T1000 (cell line): ENCODE measurements at places on chromosomes 5 and 9.

- DNase-seq = no peak
Measured at GRCh38 chr5:96721351-96721977, 59.3 kb downstream of the CAST start.

DNA sequence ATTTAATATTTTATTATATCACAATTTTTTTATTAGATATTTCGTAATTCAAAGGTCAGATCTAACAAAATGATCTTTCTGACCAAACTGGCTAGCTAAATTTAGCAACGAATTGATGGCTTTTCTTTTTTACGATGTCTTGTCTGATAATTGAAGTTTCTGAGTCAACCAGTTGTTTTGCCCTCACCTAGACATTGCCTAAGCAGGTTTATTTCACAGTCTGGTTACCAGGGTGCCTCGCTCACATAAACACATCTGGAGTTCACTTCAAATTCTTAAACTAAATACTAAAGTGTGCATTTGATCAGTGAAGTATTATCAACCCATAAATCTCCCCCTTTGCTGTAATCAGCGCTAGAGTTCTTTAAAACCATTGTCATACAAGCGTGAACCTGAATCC lies 448.3 kb downstream of the TLE4 start:
- DNase-seq = no peak

DNA sequence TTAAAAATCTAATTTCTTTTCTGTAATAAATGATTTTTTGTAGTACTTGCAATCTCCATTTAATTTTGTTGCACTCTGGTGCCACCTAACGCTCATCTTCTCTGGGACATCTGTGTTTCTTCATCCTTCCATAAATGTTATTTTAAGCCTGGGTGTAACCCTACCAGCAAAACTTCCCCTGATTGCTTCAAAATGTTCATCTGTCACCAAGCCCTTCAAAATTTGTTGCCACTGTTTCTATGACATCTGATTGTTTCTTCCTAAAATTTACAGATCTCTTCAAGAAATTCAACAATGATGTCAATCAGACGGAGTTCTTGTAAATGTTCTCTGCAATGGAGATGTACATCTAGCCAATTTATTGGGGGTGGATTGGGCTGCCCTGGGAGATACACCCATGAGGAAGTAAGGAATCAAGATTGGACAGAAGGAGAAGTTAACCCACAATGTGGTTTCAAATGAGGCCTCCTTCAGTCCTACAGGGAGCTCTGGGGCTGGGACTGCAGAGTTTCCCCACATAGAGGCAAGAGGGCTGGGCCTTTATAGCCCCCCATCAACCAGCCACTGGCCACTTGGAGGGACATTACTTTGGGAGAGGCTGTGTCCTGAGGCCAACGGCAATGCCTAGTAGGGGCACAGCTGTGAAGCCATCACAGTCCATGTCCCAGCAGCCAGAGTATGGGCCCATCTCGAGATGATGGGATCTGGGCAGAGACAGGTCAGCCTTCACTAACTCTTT lies 23.3 kb downstream of the MCTP1 start:
- DNase-seq = peak; percentile 3

- no peak for DNase-seq
Measured at GRCh38 chr9:69861011-69861410, 40.4 kb downstream of the CFAP95 start.

DNA sequence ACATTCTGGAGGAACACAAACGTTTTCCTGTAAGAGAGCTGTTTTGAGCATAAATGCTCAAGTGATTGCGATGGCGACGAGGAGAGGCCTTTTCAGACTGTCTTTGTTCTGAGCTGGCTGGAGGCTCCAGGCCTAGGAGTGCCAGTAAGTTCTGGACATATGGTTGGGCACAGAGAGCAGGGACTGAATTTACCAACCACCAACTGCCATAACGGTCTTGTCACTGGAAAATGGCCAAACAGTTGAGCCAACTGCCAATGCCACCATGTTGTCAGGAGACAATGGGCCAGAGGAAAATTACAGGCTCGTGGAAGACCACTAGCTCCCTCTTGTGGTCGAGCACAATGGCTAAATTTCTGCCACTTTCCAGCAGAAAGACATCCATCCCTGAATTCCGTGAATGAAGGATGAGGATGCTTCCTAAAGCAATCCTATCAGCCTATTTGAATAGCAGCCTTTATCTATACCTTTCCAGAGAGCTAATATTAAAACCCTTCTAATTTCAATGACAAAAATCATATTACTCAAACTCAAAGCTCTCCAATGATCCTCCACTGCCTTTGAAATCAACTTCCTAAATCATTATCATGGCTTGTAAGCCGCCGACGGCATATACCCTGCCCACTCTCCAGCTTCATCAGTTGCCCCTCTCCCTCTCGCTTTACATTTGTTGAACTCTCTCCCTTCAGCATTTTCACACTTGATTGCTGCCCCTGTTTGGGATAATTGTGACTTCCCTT lies 66.9 kb upstream of the GLIS3 start:
- peak; percentile 20 for DNase-seq

DNA sequence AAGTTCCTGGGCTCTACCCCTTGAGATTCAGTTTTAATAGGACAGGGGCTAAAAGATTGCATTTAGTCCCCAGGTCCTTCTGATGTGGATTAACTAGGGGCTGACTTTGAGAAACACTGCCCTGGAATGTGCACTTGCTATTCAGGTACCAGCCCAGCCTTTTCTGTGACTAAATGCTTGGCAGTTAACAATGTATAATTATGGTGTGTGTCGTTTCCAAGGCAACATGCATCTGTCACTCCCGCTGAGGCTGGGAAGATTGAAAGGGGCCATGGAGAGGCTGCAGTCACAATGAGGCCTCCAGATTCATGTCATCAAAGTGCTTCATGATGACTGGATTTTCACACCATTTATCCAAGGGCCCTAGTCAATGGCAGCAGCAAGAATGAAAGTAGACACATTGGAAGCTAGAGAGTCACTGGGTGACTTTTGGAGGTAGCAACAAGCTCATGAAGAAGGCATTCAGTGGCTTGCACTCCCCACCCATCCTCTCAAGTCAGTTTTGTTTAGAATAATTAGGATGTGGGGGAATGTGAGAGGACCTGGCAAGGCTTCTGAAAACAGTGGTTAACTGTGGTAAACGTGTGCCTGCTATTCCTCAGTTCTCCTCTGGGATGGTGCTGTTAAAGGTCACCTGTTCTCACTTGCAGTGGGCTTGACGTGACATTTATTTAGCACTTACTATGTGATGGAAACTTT lies 28.3 kb downstream of the RAI14 start:
- no peak for DNase-seq

DNA sequence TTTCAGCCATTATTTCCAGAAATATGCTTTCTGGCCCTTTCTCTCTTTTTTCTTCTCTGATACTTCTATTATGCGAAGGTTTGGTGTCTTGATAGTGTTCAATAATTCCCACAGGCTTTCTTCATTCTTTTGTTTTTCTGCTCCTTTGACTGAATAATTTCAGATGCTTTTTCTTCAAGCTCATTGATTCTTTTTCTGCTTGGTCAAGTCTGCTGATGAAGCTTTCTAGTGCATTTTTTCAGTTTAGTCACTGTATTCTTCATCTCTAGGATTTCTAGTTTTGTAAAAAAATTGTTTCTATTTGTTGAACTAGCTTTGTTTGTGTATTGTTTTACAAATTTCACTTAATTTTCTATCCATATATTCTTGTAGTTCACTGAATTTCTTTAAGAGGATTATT lies 304.0 kb upstream of the TARS1 start:
- DNase-seq = no peak

DNA sequence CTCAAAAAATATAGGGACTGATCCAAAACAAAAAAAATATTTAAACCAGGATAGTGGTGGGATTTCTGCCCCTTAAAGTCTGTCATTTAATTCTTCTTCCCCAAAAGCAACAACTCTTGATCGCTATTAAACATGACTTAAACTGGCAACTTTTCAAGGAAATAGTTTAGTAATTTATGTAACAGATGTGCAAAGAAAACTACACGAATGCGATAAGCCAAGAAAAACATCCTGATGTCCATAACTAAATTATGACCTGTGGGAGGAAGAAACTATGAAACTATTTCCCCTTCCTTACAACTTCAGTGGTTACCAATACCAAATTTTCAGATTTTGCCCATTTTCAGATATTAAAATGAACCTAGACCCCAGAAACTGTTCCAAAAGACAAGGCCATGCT lies 31.5 kb downstream of the CLINT1 start:
- no peak for DNase-seq
